ENCODE measurements at places on chromosomes 4 and X.

GRCh38 chr4:139943277-139943676 lies 210.7 kb downstream of the MAML3 start:
- DNase-seq, result no peak

GRCh38 chrX:118437283-118437682 lies 58.3 kb upstream of the DOCK11 start:
- DNase-seq, result no peak

- DNase-seq, result no peak
Measured at GRCh38 chrX:29852767-29853166, 362.6 kb upstream of the MAGEB2 start.

DNA sequence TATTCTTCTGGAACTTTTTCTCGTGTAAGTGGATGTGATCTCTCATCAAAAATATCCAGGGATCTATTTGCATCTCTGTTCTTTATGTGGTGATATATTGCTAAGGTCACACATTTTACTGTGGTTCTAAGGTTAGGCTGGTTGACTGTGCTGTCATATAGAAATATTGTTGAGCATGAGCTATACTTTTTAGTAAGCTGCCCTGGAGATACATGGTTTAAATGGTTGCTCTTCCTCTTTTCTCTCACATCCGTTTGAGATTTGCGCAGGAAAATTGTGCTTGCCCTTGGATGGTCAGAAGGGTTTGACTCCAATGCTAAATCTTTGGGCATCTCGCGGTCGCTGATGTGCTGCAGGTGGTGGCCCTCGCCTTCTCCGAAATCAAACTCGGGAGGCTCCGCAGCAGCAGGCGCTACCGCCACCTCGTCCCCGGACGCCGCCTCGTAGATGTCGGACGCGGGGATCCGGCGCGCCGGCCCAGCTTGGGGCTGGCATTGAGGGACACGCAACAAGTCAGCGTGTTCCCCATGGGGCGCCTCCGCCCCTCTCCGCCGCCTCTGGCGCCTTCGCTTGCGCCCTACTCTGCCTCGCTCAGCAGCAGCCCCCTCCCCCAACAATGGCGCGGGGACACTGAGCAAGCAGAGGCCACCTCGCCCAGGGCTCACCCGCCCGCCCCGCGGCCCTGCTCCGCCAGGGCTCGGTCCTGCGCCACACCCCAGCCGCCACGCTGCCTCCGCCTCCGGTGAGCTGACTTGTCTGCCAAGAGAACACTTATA lies 154.5 kb downstream of the MSN start:
- peak; percentile 19 for DNase-seq

GRCh38 chrX:10939424-10939823 lies 171.7 kb upstream of the HCCS start:
- no peak for DNase-seq

GRCh38 chr4:150209140-150209829 lies 131.0 kb downstream of the DCLK2 start:
- DNase-seq, result no peak

Measured in stimulated activated naive CD4-positive, alpha-beta T cell (primary cell).